ENCODE measurements at places on chromosomes 5 and 9.

- DNase-seq: peak; percentile 9
Observed at GRCh38 chr9:27247756-27248155, 49.2 kb downstream of the EQTN start.

GRCh38 chr5:64775291-64775690 lies 6.6 kb downstream of the CWC27 start:
- DNase-seq: no peak

DNA sequence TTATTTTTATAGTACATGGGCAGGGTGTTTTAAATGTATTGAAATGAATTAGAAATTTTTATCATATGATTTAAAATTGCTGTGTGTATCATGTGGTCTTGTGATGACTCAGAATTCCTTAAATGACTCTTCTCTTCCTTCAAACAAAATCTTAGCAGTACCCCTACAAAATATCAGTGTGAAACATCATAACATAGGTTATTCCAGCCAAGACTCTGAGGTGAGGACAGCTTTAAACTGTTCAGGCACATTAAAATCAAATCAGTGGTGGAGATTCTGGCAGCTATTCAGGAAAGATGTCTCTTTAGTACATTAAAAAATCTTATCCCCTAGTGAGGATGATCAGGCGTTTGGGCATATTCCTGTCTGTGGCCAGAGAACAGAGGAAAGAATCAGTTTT lies 174.0 kb downstream of the MAN2A1 start:
- no peak for DNase-seq

GRCh38 chr5:38595132-38595745 lies 38.8 kb upstream of the LIFR start:
- DNase-seq: no peak

GRCh38 chr5:94769996-94770395 lies 151.5 kb downstream of the SLF1 start:
- DNase-seq: no peak

GRCh38 chr5:67095346-67096171 lies 101.0 kb downstream of the CD180 start:
- no peak for DNase-seq

GRCh38 chr9:5478206-5478605 lies 27.9 kb downstream of the CD274 start:
- DNase-seq: no peak

DNA sequence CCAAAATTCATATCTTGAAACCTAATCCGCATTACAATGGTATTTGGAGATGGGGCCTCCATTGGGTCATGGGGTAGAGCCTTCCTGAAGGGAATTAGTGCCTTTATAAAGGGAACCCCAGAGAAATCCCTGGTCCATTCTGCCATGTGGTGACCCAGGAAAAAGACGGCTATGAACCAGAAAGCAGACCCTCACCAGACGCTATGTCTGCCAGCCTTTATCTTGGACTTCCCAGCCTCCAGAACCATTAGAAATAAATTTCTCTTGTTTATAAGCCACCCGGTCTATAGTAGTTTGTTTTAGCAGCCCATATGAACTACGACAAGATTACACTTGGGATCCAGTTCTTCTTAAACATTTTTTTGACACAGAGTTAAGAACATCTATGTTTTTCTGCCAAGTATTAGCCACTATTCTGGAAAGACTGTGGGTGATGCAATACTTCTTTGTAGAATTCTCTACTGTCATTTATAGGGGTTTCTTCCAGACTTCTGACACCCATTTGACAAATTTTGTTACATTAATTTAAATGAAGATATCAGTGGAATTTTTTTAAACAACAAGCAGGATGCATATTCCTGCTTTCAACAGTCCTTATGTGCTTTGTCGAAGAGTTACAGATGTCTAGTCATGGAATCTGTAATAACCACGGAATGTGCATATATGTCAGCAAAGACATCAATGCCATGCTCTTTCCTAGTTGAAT lies 572.4 kb downstream of the NR2F1-AS1 start:
- DNase-seq: no peak

DNA sequence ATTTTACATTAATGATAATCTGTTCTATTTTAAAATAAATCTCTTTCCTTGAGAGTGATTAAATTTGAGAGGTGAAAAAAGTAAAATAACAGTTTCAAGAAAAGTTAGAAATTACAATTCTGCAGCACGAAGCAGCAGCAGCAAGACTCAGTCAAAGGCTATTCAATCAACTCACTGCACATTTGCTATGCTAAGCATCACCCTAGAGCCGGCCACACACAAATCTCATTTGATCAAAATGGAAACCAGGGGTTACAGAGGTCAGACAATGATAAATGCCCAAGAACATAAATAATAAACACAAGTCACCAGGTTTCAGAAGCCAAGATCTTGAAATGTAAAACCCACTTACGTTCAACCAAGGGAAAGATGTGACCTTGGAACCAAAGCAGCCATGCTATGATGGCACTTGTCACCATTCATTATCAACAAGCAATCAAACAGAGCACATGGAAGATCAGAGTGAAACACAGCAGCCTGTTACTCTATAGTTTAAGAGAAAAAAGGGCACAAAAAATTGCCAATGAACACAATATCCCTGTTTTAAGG lies 136.0 kb downstream of the EPB41L4A start:
- DNase-seq: no peak

GRCh38 chr9:132008184-132008803 lies 71.4 kb downstream of the MED27 start:
- DNase-seq: no peak

DNA sequence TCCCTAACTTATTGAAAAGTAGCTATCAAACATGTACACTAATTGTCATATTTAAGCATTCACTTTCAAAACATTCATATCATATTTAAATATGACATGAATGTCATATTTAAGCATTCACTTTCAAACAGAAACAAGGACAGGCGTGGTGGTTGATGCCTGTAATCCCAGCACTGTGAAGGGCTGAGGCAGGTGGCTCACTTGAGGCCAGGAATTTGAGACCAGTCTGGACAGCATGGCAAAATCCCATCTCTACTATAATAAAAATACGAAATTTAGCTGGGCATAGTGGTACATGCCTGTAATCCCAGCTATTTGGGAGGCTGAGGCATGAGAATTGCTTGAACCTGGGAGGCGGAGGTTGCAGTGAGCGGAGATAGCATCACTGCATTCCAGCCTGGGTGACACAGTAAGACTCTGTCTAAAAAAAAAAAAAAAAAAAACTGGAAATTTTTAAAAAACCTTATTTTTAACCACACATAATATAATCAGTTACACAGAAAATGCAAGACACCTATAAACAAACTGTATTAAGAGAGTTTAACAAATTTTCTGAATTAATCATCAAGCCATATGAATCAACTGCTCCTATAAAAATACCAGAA lies 88.1 kb downstream of the LPAR1 start:
- DNase-seq: no peak

DNA sequence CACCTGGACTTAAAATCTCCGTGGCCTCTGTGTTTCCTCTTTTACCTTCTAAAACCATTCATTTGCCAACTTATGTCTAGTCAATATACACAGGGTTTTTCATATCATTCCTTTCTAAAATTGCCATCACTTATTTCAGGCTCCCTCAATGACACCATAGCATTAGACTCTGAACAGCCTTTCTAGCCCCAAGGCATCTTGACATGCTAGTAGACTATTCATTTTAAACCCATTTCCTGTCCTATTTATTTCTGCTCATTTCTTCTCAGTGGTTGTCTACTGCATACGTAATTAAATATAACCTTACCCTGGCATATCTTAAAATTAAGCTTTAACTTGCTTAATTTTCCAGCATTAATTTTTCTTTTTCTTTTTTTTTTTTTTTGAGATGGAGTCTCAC lies 83.2 kb downstream of the PHAX start:
- DNase-seq: no peak

- DNase-seq: peak; percentile 29
Observed at GRCh38 chr9:72305102-72305546, 59.9 kb downstream of the ZFAND5 start.

GRCh38 chr5:75481024-75481423 lies 30.4 kb downstream of the CERT1 start:
- DNase-seq: no peak

DNA sequence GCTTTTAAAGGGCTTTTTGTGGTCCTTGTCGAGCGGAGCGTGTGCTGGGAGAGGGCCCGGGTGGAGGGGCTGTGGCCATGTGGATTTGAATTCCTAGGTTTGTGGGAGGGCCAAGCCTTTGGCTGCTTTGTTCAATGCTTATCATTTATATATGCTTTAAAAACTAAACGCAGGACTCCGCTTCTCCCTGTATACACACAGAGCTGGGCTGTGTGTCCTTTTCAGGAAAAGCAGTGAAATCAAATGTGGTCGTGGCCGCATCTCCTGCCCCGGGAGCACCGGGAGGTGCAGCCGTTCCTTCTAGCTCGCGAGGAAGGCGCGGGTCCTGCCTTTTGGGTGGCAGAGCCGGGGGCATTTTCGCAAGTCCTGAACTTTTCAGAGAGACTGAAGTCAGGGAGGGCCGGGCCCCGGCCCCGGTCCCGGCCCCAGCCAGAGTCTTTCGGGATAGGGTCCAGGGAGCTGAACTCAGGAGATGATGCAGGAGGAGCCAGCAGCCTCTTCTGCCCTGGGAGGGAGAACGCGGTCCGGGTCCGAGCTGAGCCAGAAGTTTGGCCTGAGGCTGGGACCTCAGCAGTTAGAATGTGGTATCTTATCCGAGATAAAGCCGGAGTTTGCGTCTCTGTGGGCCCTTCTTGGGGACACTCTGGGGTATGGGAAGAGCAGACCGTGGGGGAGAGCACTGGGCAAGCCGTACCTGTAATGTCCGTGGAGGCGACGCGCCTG lies 158.8 kb downstream of the C9orf152 start:
- DNase-seq: peak; percentile 16

- DNase-seq: no peak
Observed at GRCh38 chr5:157215514-157216167, 35.0 kb downstream of the ITK start.

GRCh38 chr5:124088289-124089032 lies 576.5 kb downstream of the CSNK1G3 start:
- DNase-seq: no peak

- DNase-seq: no peak
Observed at GRCh38 chr9:78196258-78196657, 39.6 kb upstream of the CEP78 start.

DNA sequence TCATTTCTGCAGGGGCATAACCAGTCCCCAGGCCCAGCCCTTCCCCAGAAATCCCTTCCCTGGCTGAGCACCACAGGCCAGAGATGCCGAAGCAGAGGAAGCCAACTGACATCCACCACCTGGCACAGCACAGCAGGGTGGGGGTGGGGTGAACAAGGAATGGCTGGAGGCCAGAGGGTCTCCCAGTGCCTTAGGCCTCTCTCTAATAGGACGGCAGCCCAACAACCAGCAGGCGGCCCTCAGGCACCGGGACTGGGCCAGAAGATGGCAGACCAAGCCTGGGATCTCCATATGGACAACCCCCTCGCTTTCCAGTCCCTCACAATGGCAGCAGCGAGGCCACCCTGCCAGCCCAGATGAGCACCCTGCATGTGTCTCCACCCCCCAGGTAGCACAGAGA lies 13.2 kb downstream of the PDLIM4 start:
- no peak for DNase-seq

- no peak for DNase-seq
Observed at GRCh38 chr5:102902135-102902448, 147.0 kb downstream of the PAM start.

- no peak for DNase-seq
Observed at GRCh38 chr5:17314907-17315471, 97.6 kb downstream of the BASP1 start.

GRCh38 chr5:163504079-163504931 lies 1.1 kb upstream of the MAT2B start:
- DNase-seq: peak; percentile 39

DNA sequence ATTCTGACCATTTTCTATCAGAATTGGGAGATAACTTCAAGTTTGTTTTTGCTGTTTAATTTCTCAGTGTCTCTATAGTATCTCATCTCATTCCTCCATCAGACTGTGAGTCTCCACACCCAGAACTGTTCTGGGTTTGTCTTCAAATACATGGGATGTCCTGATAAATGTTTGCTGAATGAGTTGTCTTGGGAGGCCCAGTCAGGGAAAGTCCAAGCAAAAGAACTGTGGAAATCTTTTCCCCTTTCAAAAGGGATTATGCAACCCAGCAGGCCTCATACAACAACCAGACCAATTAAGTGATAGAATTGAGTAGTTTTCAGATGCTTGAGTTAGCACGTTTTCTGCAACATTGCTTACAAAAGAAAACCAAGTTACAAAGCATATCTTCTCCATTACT lies 324.4 kb downstream of the BRINP1 start:
- DNase-seq: no peak

DNA sequence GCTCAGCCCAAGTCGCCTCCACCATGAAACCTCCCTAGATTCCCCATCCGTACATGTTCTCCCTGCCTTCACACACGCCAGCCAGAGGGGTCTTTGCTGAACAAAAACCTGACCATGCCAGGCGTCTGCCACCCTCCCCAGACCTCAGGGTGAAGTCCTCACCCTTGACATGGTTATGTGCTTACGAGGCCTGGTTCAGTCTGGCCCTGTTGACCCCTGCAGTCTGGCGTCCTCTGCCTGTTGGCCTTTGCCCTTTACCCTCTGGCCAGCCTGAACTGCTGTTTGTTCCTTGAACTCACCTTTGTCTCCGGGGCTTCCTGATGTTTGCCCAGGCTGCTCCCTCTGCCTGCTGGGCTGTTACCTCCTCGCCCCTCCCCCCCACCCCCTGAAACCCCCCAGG lies 29.8 kb downstream of the NCS1 start:
- no peak for DNase-seq

DNA sequence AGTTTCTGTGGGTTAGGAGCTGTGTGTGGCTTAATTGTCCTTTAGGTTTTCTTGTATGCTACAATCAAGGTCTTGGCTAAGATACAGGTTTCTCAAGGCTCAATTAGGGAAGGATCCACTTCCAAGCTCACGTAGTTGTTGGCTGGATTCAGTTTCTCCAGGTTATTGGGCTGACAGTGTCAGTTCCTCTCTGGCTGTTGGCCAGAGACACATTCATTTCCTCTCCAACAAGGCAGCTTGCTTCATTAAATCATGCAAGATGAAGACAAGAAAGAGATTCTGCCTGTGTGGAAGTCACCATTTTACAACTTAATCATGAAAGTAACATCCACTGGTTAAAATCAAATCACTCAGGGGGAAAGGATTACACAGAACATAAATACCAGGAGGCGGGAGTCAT lies 275.7 kb upstream of the KIF2A start:
- no peak for DNase-seq

DNA sequence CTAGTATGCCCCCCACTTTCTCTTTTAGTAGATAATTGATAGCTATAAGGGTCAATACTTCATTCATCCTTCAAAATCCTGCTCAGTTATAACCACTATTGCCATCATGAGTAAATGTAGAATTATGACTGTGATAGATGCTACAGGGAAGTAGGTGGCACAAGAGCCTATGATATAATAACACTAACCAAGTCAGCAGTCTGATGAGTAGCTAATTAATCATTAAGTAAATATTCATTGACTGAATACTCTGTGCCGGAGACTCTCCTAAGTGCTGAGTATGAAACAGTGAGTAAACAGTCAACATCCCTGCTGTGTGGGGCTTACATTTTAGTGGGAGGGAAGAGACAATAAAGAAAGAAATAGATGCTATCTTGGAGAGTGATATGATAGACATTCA lies 430.3 kb upstream of the ZNF462 start:
- DNase-seq: no peak
